ENCODE measurements at places on chromosomes 5 and 9.

DNA sequence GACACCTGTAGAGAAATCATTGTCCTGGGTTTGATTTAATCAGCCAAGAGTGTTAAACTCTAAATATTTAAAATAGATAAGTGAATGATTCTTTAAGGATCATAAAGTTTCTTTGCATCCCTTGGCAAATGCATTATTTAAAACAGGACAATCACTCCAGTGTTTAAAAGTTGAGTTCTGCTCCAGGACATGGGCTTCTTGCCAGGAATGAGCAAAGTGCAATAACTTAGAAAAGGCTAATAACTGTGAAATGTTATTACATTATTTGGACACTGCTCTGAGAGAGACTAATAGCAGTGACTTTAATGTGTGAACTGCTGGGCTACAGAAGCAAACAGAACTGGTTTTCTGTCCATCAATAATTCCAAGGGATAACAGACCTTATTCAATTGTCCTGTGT lies 283.3 kb downstream of the GABRB2 start:
- DNase-seq, result no peak

DNA sequence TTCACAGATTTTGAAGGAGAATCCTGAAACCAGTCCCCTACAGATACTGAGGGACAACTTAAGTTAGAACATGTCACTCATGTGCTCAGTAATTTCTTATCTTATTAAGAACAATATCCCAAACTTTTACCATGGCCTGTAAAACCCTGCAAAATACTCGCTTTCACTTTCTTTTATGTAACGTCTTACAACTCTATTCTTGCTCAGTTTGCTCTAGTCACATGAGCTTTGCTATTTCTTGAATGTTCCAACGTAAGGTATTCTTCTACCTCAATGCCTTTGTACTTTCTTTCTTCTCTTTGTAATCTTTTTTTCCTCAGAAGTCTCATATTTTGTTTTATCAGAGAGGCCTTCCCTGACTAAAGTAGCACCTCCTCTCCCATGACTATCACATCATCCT lies 14.1 kb downstream of the TMEM38B start:
- no peak for DNase-seq

GRCh38 chr5:40386289-40386688 lies 293.4 kb upstream of the PTGER4 start:
- no peak for DNase-seq

- DNase-seq, result no peak
Measured at GRCh38 chr5:158434749-158435148, 575.8 kb upstream of the CLINT1 start.

DNA sequence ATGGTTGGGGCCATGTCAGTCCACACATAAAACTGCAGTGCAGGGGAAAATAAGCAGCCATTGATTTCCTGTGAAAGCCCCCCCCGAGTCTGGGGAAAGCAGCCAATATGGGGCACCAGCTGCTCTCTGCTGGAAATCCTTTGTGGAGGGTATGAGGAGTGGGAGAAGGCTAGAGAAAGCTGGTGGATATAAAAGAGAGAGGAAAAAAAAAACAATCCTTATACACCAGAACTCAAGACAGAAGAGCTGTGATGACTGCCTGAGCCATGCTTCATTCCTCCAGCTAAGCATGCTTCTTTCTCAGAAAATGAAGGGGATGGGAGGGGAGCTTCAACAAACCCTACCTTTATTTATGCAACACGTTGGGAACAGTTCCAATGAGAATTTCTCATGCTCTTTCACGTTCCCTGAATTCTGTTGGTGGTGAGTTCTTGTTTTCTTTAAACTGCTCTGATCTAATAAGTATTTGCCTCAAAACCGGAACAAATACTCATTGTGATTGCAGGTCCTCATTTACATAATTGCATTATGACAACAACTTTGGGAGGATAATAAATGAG lies 688.0 kb upstream of the SEMA6A start:
- DNase-seq, result no peak

- peak; percentile 8 for DNase-seq
Measured at GRCh38 chr5:174951151-174951780, 226.9 kb downstream of the MSX2 start.

- no peak for DNase-seq
Measured at GRCh38 chr5:108728566-108729241, 19.0 kb upstream of the FER start.

DNA sequence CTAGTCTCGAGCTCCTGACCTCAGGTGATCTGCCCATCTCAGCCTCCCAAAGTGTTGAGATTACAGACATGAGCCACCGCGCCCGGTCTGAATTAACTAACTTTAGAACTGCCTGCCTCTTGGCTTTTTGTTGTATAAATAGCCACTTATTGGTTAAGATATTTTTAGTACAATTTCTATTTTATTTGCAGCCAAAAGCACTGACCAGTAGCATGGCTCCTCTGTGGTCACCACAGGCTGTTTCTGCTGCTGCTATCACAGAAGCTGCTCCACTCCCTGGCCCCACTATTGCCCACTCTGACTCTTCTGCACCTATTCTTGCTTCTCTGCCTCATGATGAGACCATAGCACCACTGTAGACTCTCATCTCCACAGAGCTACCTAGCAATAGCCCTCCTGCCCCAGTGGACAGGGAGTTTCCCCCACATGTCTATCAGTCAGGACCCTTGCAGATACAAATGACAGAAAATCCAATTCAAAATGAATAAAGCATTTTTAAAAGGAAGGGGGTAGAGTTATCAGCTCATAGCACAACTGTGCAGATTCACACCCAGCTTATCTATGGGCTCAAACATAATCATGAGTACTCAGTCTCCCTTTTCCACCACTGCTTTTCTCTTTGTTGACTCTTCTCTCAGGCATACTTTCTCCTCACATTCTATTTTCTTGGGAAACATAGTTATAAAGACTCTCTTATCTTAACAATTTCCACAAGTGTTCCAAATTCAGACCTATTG lies 151.8 kb upstream of the EPB41L4A start:
- DNase-seq, result no peak

DNA sequence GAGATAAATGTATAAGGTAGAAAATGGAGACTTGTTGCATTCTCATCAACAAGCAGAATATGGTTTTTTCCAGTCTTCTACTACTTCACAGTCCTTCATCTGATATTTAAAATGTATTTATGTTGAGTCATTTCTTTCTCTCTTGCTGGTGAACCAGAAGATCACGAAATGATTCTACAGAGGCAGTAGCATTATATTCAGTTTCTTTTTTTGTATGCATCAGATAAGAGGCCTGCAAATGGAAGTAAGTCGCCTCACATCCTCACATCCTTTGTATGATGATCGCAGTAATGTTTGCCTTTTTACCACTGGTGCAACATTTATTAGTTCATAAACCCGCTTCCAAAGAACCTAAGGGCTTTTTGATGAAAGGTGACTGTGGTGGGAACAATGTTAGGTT lies 22.1 kb upstream of the IL13 start:
- DNase-seq, result no peak

DNA sequence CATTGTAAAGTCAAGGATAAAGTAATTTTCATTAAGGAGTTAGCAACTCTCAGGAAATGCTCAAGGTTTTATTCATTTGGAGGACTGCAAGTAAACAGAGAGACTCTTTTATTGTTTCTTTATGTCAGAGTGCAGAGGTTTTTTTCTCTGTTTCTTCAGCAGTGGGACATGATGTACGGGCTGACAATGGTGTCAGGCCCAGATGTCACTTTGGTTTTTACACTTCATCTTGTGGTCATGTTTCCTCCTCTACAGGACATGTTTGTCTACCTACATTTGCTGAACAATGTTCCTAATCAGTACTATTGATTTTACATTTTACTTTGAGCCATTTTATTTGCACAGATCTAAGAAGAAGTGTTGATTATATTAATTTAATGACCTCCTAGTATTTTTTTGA lies 72.8 kb upstream of the PARP8 start:
- no peak for DNase-seq

GRCh38 chr9:70564468-70565335 lies 150.2 kb upstream of the KLF9 start:
- no peak for DNase-seq

DNA sequence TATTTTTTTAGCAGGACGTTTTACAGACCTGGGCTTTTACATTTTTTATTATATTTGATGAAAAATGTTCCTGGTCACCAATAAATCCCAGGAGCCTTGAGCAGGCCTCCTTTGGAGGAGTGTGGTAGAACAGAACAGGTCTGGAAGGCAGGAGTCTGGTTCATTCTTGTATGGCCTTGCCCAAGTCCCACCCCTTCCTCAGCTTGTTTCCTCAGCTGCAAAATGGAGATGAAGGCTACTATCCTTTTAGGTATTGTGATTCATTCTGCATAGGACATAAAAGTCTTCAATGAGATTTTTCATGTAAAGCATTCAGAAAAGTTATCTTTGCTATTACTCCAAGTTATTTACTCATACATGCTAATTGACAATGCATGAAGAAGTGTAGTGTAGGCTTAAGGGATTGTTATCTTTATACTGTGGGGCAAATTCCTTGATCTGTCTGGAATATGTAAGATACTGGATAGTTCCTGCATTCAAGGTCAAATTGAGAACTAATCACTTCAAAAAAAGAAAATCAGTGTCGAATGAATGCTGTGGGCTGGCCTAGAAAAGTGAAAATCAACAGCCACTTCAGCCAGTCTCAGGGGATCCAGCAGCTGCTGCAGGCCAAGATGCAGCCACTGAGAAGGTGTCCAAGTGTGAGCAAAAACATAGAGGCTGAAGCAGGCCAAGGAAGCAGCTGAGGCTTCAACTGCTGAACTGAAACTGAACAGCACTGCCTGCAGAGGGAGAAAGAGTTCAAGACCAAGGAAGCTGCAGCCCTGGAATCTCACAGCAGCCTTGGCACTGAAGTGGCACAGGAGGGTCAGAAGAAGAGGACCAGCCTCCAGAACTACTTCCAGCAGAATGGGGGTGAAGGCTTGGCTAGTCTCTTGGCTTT lies 15.5 kb upstream of the SLC36A3 start:
- DNase-seq, result peak; percentile 28

DNA sequence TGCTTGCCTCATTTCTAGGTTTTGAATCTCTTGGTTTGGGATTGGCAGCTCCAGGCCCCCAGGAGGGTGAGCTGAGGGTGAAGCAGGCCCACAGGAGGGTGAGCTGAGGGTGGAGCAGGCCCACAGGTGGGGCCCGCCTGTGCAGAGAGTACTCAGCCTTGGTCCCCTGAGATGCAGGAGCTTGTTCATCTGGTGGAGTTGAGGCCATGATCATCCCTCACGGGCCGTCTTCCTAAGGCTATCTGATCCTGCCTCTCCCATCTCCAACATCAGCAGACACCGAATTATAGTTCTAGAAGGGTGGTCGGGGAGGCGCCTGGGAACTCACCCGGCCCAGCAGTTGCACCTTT lies 131.7 kb upstream of the PHYKPL start:
- no peak for DNase-seq

GRCh38 chr5:136979131-136979530 lies 520.0 kb downstream of the SPOCK1 start:
- DNase-seq, result no peak

- DNase-seq, result no peak
Measured at GRCh38 chr9:79492092-79493009, 79.4 kb upstream of the TLE4 start.

- no peak for DNase-seq
Measured at GRCh38 chr5:35921930-35922329, 16.5 kb downstream of the CAPSL start.

DNA sequence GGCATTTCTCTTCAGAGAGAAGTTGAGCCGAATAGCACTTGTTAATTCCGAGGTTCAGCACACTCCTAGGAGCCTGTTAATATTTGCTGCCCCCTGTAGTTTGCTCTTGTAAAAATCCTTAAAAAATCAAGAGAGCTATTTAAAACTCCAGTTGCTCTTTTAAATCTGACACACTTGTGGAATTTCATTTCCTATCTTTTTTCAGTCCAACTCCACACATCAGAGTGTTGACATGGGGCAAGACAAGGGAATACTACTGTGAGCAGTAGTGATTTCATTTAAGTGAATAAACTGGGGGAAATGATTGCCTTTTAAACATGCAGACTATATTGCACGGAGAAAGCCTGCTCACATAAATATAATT lies 1096.3 kb upstream of the DMAC1 start:
- DNase-seq, result peak; percentile 42

- DNase-seq, result no peak
Measured at GRCh38 chr9:71514344-71514975, 253.9 kb downstream of the CEMIP2 start.

- no peak for DNase-seq
Measured at GRCh38 chr9:88716596-88717290, 181.8 kb downstream of the NXNL2 start.

- DNase-seq, result no peak
Measured at GRCh38 chr9:138070815-138071214, 193.2 kb downstream of the CACNA1B start.

GRCh38 chr9:2576631-2577030 lies 45.0 kb upstream of the VLDLR start:
- peak; percentile 53 for DNase-seq

GRCh38 chr5:149540089-149540488 lies 11.2 kb downstream of the CSNK1A1 start:
- DNase-seq, result no peak

- DNase-seq, result peak; percentile 16
Measured at GRCh38 chr9:68949271-68950000, 64.5 kb downstream of the PRKACG start.

- DNase-seq, result no peak
Measured at GRCh38 chr5:168654211-168654721, 75.1 kb upstream of the PANK3 start.

GRCh38 chr9:133901184-133901835 lies 90.8 kb downstream of the VAV2 start:
- DNase-seq, result no peak

DNA sequence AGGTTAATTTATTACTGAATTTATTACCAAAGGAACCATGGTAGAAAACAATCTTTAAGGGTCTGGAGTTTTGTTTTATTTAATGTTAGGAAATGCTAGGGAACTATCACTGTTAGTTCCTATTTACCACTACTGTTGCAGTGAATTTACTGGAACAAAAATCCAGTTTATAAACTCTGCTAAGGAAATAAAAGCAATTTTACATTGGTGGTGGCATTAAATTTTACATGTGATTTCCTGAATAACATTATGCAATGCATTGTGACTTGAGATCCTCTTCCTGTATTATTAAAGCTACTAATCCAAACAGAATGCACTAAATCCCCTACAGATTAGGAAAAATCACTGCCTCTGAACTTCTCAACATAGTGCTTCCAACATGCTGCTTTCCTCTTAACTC lies 599.5 kb upstream of the PTGER4 start:
- no peak for DNase-seq

DNA sequence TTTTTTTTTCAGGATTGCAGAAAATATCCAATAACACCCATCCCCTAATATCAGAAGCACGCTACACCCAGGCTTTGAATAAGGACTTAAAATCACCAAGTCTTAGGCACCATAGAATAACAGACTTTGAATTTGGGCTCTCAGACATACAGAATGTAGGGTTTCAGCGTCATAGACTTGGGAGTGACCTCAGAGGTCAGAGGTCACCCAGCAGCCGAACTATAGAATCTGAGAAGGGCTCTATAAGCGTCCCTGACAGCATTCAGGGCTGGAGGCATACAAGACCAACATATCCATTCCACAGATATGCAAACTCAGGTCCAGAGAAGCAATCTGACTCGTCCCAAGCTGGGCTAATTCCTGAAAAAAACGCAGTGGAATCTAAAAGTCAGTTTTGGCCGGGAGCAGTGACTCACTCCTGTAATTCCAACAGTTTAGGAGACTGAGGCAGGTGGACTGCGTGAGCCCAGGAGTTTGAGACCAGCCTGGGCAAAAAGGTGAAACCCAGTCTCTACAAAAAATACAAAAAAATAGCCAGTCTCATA lies 34.7 kb downstream of the SLC6A7 start:
- DNase-seq, result no peak
